ENCODE measurements at places on chromosomes 2 and 18.

- DNase-seq = peak; percentile 77
Measured at GRCh38 chr18:44729631-44730101, 49.0 kb downstream of the SETBP1 start.

DNA sequence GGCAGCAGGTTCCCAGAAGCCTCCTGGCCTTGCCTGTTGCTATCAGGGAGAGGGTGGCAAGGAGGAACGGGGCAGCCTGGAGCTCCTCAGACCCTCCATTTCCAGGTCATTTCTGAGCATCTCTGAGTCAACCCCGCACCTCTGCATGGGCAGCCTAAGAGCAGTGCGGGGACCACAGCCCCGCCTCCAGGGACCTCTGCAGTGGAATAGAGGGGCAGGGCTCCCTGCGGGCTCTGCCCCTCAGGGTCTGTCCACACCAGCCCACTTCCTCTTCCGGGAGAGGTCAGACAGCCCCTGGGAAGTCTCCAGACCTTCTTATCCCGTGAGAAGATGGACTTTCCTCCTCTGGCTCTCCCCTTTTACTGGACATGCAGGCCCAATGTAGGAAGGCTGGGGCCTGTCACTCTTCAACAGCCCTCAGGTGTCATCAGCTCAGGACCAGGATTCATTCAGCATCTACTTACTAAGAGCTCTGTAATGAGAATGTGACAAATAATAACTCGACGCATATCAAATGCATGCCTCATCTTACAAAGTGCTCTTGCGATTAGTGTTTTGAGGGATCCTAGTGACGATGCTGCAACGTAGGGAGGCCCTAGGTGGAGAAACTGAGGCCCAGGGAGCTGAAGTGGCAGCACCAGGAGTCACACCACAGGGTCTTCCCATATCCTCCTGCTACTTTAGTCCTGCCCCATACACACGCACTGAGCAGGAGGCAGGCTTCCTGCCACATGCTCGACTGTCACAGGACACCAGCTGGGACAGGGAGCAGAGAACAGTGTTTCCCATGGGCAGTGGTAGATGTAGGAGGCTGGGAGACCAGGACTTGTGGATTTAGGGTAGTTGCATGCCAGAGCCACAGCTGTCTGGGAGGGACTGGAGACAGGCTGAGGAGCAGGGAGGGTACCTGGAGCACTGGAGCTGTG is 28.0 kb downstream of the SH2D6 start:
- DNase-seq = no peak

DNA sequence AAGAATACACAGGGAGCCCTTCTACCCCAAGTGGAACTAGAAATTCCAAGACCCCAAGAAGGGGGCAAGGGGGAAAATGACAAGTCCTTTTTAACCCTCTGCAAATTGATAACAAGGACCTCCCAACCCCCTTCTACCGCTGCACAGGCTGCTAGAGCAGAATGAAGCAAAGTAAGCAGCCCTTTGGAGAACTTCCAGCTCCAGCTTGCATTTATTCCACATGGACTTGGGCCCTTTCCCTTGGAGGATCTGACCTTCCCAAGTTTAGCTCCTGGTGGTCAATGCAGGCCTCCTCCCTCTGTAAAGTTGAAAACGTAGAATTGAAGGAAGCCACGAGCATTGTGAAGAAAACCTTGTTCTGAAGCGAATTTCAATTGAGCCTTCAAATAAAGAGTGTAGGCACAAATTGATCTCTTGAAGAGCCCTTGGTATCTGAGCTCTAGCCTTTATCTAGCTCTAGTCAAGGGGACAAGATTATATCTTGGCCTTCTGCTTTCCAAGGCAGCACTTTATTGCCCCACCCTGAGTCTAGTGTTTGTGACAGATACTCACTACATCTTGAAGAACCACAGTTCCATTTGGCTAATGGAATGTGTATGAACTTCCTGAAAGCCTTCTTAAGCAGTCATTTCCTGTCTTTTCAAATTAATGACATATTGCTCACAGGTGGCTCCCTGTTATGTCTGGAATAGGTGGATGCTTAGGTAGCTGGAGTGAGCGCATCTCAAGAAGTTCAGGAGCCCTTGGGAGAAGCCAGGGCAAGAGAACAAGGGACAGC is 37.2 kb downstream of the SLC14A2 start:
- peak; percentile 28 for DNase-seq

- DNase-seq = no peak
Measured at GRCh38 chr2:46835520-46835919, 80.1 kb downstream of the MCFD2 start.

GRCh38 chr18:3808985-3809780 is 359.2 kb downstream of the TGIF1 start:
- no peak for DNase-seq

DNA sequence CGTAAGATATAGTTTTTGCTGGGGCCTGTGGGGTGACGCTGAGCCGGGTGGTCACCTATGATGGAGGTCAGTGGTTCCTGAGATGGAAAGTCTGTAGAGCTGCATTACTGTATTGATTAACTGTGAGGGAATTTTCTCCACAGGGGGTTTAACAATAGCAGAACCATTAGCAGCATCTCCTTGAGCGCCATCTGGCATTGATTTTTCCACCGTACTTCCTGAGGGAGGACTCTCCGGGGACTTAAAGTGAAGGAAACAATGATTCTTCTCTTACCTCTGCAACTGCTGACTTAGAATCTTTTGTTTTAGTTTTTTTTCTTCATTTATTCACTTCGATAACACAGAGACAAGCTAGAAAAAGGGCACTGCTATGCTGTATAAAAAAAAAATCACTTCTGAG is 22.6 kb upstream of the RNF125 start:
- no peak for DNase-seq

DNA sequence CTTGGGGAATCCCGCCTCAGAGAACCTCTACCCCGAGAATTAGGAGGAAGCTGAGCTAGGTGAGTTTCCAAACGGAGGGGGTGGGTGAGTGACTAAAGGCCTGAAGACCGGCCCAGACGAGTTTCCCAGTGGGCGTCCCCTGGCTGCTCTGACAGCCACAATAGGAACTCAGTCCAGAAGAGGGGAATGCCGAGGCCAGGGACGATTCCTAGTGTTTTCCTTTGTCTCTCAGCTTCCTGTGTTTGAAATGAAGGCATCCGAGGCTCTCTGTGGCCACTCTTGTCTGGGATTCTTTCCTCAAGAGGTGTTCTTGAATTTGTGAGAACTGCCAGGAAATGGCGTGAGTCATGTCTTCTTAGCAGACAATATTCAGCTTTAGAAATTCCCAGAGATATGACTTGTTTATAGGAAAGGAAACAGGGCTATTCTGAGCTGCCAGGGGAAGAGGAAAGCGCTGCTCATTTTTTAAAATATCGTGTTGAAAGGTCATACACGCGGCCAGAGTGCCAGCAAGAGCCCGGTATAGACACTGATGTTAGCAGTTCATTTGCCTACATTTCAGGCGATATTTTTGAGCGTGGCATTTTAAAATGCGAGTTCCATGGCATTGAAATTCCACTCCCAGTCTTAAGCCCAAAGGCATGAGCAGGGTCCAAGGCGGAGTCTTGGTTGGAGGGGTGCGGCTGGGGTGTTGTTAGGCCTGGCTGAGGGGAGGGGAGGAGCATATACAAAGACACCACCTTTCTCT is 169.1 kb upstream of the KLF7 start:
- no peak for DNase-seq

Measured in MV-4-11 (cell line).